Stimulated activated CD4-positive, alpha-beta T cell treated with anti-CD3 and anti-CD28 coated beads, TNF-alpha, amount 100 ng/mL, for 4 hours (primary cell): ENCODE measurements at places on chromosomes 7 and 10.
A peak's percentile ranks its signal among the peaks of the same experiment; 100 is the strongest.

DNA sequence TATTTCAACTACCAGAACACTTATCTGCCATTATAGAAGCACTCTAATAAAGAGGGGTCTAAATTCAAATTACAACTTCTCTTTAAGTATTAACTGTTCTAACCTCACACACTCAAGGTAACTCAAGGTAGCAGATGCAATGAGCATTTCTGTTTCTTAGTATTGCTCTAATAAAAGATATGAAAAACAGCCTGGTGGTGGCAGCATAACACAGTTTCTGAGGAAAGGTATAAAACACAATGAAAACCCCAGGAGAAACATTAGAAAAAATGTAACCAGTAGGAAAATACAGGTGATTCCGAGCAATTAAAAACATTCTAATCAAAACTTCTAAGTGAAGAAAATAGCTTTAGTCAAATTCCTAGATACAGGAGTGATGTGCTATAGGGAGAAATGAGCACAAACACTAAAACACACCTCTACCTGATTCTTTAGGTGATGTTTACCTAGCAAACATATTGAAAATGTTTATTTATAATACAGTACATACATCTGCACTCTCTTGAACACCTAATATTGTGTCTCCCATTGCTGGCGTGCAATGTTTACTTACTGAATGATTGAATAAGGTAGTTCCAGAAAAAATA is 3.5 kb downstream of the MKRN1 start:
- peak; percentile 15 for DNase-seq

GRCh38 chr7:111138193-111138569 is 47.3 kb downstream of the LRRN3 start:
- peak; percentile 34 for DNase-seq

GRCh38 chr7:94335586-94335985 is 59.1 kb upstream of the COL1A2 start:
- no peak for DNase-seq

- no peak for DNase-seq
These were observed 144.4 kb downstream of the ARID5B start for GRCh38 chr10:62045765-62046521.

- no peak for DNase-seq
These were observed 125.4 kb upstream of the PPP2R2D start for GRCh38 chr10:131775433-131775832.

- DNase-seq: no peak
These were observed 12.0 kb downstream of the SCD start for GRCh38 chr10:100359030-100359432.

GRCh38 chr10:102335184-102335583 is 60.3 kb upstream of the NFKB2 start:
- no peak for DNase-seq

DNA sequence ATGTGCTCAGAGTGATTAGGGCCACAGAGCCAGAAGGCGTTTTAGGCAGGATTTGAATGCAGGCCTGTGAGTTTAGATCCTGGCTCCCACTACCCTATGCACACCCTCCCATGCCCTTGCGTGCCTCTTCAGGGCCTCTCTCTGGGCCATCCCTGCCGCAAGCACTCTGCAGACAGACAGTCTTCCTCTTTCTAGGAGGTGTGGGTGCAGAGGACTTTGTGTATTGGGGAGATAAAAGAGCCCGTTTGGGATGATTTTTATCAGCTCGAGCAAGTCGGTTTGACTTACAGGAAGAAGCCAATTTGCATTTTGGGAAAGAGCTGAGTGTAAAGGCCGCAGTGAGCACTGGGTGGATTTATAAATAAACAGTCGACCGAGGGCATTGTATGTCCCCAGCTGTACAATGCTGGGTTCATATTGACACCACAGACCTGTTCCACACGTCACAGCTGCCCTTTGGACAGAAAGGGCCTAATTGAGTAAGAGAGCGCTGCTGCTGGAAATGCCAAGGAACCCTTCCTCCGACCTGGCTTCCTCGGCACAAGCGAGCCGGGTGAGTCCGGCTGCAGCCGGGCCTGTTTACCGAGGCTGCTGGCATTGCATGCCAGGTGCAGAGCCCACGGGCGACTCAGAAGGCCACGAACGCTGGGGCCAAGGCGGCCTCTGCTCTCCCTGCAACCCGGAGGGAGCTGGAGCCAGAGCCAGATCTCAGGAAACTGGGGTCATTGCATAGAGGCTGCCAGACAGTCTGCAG is 25.1 kb downstream of the ZMIZ1 start:
- no peak for DNase-seq

- DNase-seq: no peak
These were observed 181.8 kb upstream of the PRSS1 start for GRCh38 chr7:142567201-142568075.

DNA sequence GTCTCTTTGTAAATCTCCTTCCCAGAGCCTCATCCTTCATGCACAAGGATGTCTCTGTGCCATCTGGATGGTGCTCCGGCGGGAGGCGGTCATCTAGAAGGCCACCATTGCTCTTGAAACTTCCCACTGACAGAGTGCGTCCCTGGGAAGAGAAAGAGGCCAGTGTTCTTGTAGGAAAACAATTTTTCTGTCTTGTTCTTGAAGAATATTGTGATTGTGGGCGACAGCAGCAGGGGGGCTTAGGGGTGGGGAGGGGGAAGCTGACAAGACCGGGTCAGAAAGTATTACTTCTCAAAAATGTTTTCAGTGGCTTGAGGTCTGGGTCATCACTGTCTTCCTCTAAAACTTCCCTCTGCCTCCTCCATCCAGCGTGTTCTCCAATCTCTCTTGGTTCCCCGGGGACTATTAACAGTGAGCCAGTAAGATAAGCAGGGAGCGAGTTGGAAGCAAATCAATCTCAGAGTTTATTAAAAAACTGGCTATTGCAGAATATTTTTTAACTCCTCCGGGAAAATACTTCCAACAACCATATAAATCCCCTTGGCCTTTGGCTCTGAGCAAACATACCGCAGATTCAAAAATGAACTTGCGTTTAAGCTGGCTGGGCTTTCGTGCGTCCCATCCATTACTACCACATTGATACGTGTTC is 597.8 kb upstream of the MGMT start:
- DNase-seq: no peak

- no peak for DNase-seq
These were observed 12.7 kb downstream of the ACADSB start for GRCh38 chr10:123021517-123021916.

DNA sequence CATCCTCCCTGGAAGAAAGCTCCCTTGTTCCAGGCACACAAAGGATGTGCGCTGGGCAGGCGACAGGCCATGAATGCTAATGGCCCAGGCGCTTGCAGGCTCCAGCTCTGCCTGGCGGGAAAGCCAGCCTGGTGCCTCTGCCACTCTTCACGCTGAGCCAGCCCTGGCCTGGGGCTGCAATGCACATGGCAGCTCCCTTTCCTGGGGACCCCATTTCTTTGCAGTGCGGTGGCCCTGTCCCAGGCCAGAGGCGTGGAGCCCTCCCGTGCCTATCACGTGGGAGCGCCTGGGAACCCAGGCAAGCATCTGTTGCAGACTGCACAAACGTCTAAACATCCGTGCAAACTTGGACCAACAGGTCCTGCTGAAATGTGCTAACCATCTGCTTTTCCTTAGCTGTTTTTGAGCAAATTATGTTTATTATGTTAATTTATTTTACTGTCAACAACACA is 152.1 kb upstream of the LYZL2 start:
- no peak for DNase-seq

DNA sequence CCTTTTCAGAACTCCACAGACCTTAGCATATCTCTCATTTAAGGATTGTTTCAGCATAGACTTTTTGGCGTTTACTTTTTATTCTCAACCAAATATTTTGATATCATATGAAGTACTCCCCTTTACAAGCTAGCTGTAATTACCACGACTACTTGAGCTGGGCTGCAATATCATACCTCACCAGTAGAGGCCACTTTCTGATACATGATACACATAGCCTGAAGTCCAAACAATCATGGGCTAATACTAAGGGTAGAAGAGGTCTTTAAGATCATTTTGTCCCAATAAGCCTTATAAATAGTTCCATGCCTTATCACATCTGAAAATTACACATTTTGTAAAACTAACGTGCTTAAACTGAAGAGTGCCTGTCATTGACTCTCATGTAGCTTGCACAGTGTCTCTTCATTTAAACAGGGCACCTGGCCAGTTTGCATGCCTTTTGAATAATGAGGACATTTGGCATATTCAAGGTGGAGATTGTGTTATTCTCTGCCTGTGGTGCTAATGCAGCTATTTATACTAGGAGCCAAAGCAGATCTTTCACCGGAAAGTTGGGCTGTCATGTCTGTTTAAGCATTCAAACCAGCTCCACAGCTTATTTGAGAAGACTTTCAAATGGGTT is 403.7 kb upstream of the ZMIZ1 start:
- DNase-seq: no peak

GRCh38 chr10:99976886-99977665 is 32.7 kb downstream of the DNMBP start:
- no peak for DNase-seq

DNA sequence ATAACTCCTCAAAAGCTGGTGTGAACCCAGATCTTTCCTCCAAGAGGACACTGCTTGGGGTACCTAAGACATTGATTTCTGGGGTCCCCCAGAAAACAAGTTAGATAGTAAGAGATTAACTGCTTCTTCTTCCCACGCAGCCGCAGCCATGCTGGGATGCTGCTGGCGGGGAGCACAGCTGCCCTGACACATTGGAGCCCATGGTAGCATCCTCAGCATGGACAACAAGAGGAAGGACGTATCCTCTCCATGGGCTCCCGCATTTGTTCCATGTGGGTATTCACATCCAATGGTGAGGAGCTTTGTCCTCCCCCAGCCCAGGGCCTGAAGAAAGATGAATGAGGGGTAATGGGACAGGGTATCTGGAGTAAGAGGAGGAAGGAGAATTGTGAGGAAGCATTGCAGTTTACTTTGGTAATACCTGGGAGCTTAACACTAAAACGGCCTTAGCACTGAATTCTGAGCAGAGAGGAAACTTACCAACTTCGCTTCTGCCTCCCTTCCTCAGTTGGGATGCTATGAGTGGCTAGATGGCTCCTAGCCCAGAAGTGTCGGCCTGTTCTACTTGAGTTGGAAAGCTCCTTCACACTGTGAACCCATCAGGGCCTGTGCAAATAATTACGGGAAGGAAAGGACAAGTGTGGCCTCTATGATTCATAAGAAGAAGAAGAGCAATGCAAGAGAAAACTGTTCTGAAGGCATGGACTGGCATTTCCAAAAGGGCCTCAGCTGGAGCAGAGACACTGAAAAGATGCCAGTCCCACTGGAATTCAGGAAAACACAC is 43.9 kb downstream of the C10orf120 start:
- DNase-seq: no peak

GRCh38 chr7:26328498-26329390 is 37.1 kb downstream of the SNX10 start:
- no peak for DNase-seq

DNA sequence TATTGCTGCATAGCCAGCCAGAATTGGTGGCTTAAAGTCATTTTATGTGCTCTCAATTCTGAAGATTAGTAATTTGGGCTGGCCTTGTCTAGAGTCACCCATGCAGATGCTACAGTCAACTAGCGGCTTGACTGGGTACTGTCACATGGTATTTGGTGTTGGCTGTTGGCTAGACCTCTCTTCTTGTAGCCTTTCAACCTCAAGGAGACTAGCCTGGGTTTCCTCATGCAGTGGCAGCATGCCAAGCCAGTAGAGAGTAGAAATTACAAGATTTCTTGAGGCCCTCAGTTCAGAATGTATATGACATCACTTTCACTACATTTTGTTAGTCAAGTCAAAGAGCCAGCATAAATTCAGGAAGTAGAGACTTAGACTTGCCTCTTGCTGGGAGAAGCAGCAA is 3.7 kb upstream of the ZNF800 start:
- DNase-seq: no peak

DNA sequence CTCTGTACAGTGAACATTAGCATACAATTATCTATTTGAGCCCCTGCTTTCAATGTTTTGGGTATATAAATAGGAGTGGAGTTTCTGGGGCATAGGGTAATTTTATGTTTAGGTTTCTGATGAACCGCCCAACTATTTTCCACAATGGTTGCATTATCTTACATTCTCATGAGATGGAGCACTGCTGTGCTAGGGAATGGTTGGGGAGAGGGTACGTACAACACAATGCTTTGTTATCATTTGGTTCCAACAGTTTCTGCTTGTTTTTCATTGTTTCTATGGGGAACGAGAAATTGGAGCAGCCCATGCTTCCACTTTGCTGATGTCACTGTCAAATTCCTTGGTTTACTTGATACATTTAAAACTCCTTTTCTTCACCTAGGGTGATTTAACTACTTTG is 1115.3 kb downstream of the REEP3 start:
- DNase-seq: no peak

DNA sequence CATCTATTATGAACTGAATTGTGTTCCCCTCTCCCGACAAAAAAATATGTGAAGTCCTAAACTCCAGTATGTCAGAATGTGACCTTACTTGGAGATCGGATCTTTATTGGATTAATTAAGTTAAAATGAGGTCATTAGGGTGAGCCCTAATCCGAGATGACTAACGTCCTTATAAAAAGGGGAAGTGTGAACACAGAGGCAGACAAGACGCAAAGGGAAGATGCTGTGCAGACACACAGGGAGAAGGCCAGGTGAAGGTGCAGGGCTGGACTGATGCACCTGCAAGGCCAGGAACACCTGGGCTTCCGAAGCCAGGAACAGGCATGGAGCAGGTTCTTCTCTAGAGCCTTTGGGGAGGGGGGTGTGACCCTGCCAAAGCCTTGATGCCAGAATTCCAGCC is 187.8 kb downstream of the PARD3 start:
- DNase-seq: no peak

- DNase-seq: no peak
These were observed 581.7 kb upstream of the TEX47 start for GRCh38 chr7:89377219-89377618.

GRCh38 chr10:14787938-14788337 is 13.2 kb upstream of the FAM107B start:
- no peak for DNase-seq
